Ovary (tissue), 10 donors: ENCODE measurements at places on chromosomes 3 and 15. TPM values are rescaled to one million over a fixed set of nuclear protein-coding genes. Genes with fewer than 3 reads are reported as not detected.

The KLHL40 gene
- not detected for polyA plus RNA-seq

The TTC23 gene
- 17.2 TPM for polyA plus RNA-seq

The AEN gene
- 6.9 TPM for polyA plus RNA-seq

The PPP2R3A gene
- polyA plus RNA-seq = 7.8 TPM

The SLC49A4 gene
- polyA plus RNA-seq = 13.4 TPM

The RBPMS2 gene
- polyA plus RNA-seq = 6.0 TPM

The TGM5 gene
- polyA plus RNA-seq = not detected
